Stimulated activated CD4-positive, alpha-beta T cell treated with anti-CD3 and anti-CD28 coated beads, Interleukin-4, amount 100 ng/mL, for 24 hours (primary cell): ENCODE measurements at places on chromosomes 13 and 19.

DNA sequence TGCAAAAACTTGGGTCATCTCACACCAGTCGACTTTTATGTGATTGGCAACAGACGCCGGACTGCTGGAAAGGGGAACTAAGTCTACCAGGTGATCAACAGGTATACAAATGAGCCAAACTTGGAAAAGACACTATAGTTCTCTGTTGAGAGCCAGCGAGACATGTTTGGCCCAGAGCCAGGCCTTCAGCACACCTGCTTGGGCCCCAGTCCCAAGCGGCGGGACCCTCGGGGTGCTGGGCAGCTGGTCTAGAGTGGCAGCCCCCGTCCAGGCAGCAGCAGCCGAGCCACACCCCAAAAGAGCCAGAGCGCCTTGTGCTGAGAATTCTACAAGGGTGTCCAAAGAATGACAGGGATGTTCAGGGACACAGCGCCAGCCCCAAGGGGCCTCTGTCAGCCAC, 28.0 kb downstream of the NAXD start:
- no peak for DNase-seq

GRCh38 chr19:18832306-18833140, 764 bp downstream of the UPF1 start:
- DNase-seq, result peak; percentile 30

- DNase-seq, result no peak
Observed at GRCh38 chr19:13058951-13059660, 43.6 kb downstream of the LYL1 start.

- DNase-seq, result no peak
Observed at GRCh38 chr19:36047835-36048234, 6.2 kb downstream of the THAP8 start.

DNA sequence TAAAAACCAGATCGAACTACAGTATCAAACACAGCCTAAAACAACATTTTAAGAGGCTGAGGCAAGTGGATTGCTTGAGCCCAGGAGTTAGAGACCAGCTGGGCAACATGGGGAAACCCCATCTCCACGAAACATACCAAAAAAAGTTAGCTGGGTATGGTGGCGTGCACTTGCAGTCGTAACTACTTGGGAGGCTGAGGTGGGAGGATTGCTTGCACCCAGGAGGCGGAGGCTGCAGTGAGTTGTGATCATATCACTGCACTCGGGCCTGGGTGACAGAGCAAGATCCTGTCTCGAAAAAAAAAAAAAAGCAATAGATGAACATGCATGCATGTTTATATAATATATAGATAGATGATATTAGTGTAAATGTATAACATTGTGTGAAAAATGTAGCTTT, 5.2 kb upstream of the MRPS31 start:
- DNase-seq, result peak; percentile 25

GRCh38 chr19:42132030-42132628, at the start of gene POU2F2:
Gene POU2F2, minus strand, starts transcription at chr19:42132446. Its CDS starts 35 bp downstream, at chr19:42132411.
- DNase-seq, result peak; percentile 89

- DNase-seq, result no peak
Observed at GRCh38 chr13:37475151-37475550, 123.4 kb downstream of the POSTN start.

- DNase-seq, result no peak
Observed at GRCh38 chr13:69243366-69243765, 864.3 kb upstream of the ATXN8OS start.

DNA sequence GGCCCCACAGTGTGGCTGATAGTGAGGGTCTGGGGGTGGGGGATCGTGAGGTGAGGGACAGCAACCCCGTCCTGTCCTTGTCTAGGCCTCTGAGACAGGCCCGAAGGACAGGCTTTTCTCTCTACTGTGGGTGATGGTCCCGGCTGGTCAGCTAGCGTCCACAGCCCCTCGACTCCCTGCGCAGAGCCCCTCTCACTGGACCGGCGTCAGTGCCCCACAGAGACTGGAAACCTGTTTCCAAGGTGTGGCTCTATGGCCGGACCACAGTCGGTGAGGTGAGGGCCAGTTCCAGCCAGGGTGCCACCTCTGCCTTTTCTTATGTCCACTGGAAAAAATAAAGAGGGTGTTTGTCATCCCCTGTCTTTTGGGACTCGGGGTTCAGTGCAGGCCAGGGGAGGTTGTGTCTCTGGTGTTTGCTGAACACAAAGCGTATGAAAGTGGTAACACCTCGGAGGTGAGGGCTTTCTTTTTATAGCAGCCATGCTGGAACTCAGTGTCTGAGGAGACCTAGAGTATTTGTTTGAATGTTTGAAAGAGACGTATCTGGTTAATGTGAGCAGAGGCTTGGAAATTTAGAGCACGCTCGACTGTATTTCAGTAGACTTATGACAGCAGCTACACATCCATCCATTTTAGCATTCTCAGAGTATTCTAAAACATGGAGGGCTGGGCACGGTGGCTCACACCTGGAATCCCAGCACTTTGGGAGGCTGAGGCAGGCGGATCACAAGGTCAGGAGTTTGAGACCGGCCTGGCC, 22.8 kb downstream of the ATP11A start:
- DNase-seq, result no peak

GRCh38 chr19:35043906-35044305, 2.4 kb downstream of the HPN start:
- no peak for DNase-seq

- DNase-seq, result no peak
Observed at GRCh38 chr19:39223703-39224279, 19.7 kb upstream of the SYCN start.

DNA sequence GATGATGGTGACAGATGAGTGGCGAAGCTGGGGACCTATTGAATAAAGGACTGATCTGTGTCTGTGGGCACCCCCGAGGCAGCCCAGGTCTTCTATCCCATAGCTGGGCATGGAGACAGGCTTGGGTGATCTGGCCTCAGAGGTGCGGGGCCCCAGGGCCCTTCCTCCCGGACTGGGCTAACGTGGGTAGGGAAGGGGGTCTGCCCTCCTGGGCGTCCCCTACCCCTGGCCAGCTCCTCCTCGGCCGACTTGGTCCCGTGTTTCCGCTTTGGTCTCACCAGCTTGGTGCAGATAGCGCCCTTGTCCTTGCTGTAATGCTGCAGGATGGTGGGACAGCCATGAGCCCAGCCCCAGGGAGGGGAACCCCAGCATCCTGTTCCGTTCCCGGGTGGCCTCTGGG, 3.3 kb downstream of the MATK start:
- DNase-seq, result no peak

GRCh38 chr13:30581582-30581981, 36.1 kb upstream of the USPL1 start:
- DNase-seq, result no peak
